Stromal cell of bone marrow (primary cell): ENCODE measurements at places on chromosomes 13 and 19.

DNA sequence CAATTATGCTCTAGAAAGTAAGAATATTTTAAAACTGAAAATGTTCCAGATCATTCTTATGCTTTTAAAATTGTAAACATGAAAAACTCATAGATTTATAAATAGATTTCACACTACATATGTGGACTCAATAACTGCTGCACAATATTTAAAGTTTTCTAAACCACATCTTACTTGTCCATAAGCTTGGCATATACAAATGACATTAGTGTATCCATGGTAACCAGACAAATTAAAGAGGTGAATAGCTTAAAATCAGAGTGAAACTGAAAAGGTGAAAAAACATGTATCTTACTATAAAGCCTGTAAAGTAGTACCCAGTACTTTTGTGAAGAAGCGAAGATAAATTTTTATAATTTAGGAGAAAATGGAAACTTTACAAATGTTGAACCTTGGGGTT lies 151.2 kb upstream of the MYO16 start:
- no peak for DNase-seq

GRCh38 chr13:38814331-38814730 lies 127.5 kb downstream of the FREM2 start:
- no peak for DNase-seq

- DNase-seq: no peak
Measured at GRCh38 chr19:572743-573518, 535 bp downstream of the BSG start.

GRCh38 chr13:45316338-45316737 lies 24.6 kb downstream of the TPT1 start:
- DNase-seq: no peak

GRCh38 chr13:48235341-48236135 lies 2.5 kb downstream of the ITM2B start:
- no peak for DNase-seq

DNA sequence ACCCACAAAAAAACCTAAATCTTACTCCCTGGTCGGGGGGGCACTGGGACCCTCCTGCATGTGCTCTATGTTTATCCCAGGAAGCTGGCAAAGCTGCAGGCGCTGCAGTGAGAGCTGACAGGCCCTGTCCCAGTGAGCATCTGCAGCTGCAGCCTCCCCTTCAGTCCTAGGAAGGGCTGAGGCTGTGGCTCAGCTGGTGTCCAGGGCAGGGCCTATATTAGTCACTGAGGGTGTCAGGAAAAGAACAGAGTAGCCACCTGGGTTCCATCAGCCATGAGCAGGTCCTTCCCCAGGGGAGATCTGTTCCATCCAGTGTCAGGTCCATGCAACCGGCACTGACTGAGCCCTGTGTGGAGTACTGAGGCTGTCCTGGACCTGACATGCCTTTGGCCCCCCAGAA lies 120.5 kb downstream of the TNFRSF19 start:
- no peak for DNase-seq

DNA sequence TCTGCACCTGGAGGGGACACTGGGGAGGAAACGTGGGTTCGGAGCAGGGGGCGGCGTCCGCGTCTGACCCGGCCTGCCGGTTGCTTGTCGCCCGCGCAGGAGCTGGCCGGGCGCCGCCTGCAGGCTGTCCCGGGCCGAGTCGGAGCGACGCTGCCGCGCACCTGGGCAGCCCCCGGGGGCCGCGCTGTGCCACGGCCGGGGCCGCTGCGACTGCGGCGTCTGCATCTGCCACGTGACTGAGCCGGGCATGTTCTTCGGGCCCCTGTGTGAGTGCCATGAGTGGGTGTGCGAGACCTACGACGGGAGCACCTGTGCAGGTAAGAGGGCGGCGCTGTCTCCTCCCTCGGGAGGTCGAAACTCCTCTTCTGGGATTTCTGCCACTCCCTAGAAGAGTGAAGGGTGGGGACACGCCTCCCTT lies 1.3 kb downstream of the ITGBL1 start:
- DNase-seq: no peak

DNA sequence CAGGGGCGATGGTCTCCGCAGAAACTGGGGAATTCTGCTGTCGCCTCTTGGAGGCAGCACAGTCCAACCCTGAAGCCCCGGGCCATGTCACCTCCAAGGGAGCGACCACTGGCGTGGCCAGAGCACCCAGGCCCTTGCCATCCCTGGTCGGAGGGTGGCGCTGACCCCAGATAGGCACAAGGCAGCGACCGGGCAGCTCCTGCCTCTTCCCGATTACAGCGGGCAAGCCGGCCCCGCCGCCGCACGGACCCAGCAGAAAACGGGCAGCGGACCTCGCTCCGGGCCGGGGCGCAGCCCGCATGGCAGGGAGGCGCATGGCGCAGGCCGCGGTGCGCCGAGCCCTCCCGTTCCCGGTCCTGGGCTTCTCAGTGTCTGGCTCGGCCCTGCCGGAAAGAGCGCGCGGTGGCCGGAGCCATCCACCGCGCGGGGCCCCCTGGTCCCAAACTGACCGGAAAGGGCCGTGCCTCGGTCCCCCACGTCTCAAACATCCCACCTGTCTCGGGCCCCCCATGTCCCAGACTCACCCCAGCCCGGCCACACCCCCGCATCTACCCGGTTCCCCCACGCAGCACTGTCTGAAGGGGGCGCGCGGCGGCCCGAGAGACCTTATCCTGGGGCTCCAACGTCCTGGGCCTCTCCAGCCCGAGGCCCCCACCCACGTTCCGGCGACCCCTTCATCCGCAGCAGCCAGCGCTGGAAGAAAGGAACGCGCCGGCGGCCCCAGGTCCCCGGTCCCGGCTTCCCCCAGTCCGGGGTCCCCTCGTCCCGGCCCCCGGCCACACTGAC lies 727 bp downstream of the CERS1 start:
- no peak for DNase-seq

DNA sequence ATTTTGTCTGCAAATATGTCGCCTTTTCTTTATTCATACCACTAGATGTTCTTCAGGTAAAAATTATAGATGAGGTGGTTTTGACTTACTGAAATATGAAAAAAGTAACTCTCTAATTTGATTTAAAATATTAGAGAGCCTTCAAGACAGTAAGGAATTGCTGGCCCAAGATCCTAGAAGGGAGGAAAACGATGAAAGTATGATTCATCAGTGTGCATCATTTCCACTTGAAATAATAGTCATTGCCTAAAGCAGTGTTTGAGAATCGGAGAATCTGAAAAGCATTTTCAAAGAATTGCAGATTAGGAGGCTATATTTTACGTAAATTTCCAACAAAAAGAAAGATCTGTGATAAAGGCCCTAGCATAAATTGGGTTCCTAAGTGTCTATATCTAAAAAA lies 1707.9 kb upstream of the PRR20A start:
- no peak for DNase-seq

- DNase-seq: peak; percentile 59
Measured at GRCh38 chr13:28239374-28239773, 101.0 kb downstream of the PAN3 start.

DNA sequence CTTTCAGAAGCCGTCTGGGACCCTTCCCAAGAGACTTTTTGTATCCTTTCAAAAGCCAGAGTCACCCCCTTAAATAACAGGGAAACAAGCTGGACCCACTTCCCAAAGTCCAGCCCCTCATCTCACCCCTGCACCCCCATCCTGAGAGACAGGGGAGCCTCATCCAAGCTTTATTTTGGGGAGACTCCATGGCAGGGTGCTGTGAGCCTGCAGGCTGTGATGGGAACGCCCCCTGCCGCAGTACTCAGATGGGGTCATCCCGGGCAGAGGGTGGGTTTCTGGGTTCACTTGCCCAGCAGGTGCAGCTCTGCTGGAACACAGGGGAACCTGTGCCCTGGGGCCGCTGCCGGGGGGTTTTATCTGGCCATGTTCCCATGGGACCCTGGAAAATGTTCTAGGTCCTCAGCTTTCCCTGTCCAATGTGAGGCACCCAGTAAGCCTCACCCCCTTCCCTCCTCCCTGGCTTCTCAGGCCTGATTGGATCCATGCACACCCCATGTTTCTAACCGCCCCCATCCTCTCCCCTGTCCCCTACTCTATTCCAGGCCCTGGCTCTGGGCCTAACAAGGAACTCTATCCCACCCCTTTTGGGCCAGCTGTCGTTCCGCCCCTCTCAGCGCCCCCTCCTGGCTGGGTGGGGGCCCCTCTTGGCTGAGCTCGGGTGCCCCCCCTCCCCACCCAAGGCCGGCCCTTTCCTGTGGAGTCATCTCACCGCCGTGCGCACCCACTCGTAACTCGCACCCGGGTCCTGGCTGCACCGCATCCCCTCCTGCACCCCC lies 1.0 kb downstream of the HIF3A start:
- DNase-seq: no peak

GRCh38 chr13:113119822-113120189 lies 2.8 kb upstream of the F10 start:
- DNase-seq: no peak

- no peak for DNase-seq
Measured at GRCh38 chr13:101139081-101139480, 277.2 kb downstream of the NALCN start.
